NCI-H2227 treated with DMSO at 0.1 percent for 48 hours (cell line): ENCODE measurements at places on chromosomes 12 and 14.

DNA sequence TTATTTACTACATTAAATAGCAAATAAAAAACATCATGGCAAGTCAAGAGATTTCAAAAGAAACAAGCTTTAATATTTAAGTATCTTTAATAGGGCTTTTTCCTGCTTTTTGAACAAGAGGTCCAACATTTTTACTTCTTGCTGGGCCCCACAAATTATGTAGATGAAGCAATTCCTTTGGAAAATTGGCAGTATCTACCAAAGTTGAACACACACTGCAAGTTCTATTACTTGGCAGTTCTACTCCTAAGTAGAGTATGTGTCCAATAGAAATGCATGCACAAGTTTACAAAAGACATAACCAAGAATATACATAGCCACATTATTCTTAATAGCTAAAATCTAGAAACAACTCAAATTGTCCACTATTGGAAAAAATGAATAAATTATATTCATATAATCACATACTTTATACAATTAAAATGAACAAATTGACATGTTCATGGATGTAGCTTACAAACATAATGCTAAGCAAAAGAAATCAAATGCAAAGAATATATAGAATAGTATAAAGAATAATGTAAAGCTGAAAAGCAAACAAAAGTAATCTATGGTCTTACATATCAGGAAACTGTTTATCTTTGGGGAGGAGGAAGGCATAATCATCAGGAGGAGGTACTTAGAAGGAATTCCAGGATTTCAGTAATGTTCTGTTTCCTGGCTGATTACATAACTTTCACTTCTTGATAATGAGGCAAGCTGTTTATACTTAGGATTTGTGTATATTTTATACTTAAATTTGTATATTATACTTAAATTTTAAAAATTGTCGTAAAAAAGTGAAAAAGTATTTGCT is 6.5 kb upstream of the TMBIM4 start:
- no peak for DNase-seq

- no peak for DNase-seq
Measured at GRCh38 chr12:56836317-56836716, 73.2 kb downstream of the HSD17B6 start.

- no peak for DNase-seq
Measured at GRCh38 chr12:131603106-131603938, 107.6 kb upstream of the SFSWAP start.

GRCh38 chr12:104971306-104971705 is 13.2 kb upstream of the SLC41A2 start:
- no peak for DNase-seq

DNA sequence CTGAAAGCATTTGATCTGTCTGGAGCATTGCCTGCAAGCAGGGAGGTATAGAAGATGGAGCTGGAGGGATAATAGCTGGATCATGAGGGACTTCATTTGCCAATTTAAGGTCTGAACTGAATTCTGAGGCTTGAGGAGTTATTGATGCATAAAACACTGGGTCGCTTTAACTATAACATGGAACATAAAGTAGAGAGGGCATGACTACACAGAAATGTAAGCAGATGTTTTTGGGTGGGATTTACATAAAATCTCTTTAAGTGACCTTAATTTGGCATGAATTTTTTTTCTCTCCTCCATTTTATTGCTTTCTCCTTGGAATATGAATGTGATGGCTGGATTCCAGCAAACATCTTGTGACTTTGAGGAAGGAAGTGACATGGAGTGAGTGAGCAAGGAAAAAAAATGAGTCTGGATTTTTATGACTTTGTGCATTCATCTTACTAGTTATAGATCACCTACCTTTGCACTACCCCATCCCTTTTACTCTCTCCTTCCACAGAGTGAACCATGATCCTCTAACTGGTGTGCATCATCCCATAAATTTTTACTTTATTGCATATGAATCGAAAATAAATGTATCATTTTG is 356.0 kb downstream of the DUSP6 start:
- DNase-seq: no peak

GRCh38 chr12:14905269-14906004 is 19.8 kb upstream of the MGP start:
- DNase-seq: no peak

- no peak for DNase-seq
Measured at GRCh38 chr14:64721391-64721791, 17.2 kb downstream of the PLEKHG3 start.

- DNase-seq: no peak
Measured at GRCh38 chr14:105346876-105347586, 32.5 kb downstream of the PACS2 start.

DNA sequence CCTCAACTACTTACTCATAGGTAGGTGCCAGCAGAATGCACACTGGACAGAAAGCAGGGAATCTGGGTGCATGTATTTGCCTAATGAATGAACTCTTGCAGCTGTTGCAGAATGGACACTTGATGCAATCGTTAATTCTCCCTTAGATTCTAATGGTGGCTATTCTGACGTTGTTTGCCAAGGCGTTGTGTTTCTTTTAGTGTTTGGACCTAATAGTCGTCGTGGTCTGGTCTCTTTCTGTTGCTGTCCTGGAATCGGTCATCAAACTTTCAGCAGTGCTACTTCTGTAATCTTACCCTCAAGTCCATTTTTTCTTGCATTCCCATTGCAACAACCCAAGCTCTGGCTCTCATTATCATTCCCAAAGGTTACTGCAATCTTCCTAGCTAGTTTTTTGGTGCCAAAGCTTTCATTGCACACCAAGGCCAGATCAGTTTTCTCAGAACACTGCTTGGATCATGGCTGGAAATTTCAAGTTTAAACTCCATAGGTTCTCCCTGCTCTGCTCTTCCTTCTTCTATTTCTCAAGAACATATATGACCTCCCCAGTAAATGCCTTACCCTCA is 31.3 kb downstream of the BMP4 start:
- DNase-seq: no peak

DNA sequence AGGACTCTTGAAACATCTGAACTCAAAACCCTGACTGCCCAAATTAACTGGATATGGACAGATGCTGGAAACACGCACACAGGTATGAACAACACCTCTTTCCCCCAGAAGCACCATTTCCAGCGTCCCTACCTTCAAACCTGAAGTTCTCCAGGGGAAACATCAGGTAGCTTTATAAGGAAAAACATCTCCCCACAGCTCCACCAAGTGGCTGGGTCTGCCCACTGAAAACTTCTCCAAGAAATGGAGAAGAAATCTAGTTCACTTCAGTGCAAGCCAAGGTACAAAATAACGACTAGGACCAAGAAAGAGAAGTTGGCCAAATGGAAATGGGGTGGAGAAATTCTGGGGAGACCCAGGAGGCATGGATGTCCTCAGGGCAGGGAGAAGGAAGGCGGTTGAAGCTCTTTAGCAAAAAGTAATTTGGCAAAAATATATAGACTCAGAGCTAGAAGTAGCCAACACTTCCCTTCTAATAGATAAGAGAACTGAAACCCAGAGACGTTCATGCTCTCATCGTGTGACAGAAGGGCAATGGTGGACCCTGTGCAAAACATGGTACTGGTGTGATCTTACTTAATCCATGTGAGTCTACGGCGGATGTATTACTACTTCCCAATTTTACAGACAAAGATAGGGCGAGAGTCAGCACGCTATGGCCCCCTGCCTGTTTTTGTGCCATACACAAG is 10.5 kb upstream of the NUAK1 start:
- no peak for DNase-seq

DNA sequence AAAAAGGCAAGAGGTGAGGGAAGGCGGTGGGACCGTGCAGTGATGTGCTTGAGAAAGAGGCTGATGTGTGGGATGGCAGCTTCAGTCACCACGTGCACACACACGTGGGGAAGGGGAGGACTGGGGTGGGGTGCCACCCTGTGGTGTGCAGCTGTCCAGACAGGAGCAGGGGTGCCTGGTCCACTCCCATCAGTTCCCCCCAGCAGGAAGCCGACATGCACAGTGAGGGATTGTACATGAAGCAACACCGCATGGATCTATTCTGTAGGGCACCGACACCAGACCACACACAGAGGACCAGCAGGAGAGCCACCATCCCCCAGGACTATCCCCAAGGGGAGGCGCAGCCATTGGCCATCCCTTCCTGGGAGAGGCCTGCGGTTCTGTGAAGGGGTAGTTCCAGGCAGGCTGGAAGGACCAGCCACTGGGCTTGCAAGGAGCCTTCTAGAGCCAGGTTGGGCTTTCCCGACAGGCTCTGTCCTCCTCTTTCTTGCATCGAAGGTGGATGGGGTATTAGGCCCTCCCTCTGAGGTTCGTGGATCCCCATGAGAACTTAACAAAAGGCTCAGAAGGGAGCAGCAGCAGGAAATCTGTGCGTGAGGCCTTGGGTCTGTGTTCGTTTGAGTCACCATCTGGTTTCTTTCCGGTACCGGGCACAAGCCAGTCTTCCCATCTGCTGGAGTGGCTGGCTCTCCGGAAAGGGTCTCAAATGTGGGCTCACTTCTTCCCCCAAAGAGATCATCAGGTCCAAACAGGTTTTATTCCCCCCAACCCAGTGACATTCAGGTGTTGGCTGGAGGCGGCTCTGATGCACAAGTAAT is 59.8 kb downstream of the PLEKHG3 start:
- DNase-seq: no peak

- DNase-seq: no peak
Measured at GRCh38 chr14:105711841-105712460, 185.6 kb downstream of the TMEM121 start.

GRCh38 chr12:2605301-2605700 is 189.5 kb upstream of the FKBP4 start:
- DNase-seq: no peak

- DNase-seq: no peak
Measured at GRCh38 chr12:66441905-66442559, 139.7 kb downstream of the HELB start.

DNA sequence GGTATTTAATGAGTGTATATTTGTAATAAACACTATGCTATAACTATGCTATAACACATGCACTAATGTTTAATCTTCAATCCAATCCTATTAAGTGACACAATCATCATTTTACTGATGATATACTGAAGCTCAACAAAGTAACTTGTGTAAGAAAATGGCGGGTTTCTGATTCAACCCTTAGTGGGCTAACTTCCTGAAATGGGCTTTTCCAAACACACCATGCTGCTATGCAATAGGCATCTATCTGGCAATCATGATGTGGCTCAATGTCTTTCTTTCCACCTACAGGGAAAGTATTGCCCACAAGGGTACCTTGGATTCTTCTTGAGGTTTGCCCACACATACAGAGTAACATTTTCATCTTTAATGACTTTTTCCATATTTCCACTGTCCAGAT is 48.3 kb downstream of the DNAI7 start:
- no peak for DNase-seq

GRCh38 chr14:22390824-22391461 is 198.1 kb downstream of the DAD1 start:
- DNase-seq: no peak

DNA sequence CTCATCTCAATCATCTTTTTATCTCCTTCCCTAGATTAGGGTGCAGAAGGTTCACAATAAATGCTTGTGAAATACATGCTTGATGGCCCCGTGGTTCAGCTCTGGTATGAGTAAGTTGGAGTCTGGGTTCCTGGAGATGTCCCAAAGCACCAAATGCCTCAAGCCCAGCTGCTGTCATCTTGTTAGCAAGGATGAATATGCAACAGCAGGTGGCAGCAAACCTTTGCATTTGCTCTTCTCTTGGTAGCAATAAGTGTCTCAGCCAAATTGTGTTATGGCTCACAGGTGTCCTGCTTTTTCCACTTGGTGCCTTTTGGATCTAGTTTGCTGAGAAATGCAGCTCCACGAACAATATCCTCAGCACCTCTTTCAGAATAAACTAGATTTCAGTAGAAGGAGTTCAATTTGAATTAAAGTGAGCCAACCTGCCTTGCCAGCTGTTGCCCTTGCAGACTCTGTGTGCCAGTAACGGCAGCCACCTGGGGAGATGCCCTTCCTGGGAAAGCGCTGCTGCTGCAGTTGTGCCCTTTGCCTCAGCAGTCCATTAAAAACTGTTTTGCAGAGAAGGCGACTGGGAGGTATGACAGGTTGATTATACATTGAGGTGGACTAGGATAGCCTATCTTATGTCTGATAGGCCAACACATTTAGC is 417.3 kb downstream of the SNAPC1 start:
- DNase-seq: peak; percentile 33

- no peak for DNase-seq
Measured at GRCh38 chr14:78946949-78947348, 776.8 kb downstream of the NRXN3 start.

GRCh38 chr12:6839482-6840201 is 1.1 kb upstream of the GNB3 start:
- DNase-seq: no peak

DNA sequence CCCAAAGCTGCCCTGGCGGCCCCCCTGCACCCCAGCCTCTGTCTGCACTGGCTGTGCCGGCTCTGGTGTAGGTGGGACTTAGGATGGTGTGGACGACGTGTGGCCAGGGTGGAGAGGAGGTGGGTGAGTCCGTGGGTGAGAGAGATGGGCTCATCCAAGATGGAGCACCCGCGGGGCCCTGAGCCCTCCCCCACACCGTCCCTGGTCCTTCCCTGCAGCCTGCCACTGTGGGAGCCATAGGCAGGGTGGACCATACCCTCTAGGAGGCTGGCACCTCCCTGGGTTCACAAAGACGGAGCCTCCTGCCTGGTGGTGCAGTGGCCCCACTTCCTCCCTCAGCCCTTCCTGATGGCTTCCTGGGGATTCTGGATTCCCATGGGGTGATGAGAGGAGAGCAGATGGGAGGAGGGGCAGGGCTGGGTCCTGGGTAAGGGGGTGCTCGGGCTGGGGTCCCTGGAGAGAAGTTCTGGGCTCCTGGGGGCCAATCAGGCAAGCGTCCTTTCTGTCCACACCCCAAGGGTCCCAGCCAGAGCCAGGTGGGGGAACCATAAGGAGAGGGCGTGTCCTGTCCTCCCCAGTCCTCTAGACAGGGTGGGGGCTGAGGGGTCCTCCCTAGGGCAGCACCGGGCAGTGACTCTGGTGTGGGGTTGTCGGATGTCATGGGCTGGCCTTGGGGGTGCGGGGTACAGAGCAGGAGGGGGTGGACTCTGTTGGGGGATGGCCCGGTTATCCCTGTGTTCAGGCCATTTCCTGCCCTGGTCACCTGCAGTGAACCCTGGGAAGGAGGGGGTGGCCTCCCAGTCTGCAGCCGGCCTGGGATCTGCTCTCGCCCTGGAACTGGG is 384.8 kb downstream of the TMEM121 start:
- DNase-seq: no peak

DNA sequence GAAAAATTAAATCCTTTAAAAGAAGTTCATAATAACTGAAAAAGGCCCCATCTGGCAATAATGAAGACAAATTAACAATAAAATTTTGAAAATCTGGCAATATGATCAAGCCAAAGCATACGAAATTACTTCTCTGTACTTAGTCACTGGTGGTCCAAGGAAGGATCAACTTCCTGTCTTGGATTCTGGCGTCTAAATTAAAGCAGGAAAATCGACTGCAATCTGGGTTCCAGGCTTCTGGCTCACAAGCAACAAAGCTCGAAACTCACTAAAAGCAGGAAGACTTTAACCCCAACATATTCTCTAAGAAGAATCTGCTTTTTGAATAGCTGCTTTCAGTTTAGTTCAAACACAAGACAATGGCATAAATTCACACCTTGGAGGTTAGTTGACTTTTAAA is 49.7 kb downstream of the LRIG3 start:
- no peak for DNase-seq
